Caco-2 (cell line): ENCODE measurements at places on chromosomes 6 and 20. TPM values are rescaled to one million over a fixed set of nuclear protein-coding genes. Genes with fewer than 3 reads are reported as not detected.

CFAP61 gene
- not detected in 2 replicates for total RNA-seq

PPIL4 gene
- total RNA-seq = 28.3 and 28.4 TPM in 2 replicates

EGFL8 gene
- 44.6 and 45.0 TPM in 2 replicates for total RNA-seq

CCM2L gene
- 0.16 and 0.32 TPM in 2 replicates for total RNA-seq

GRCh38 chr6:38067263-38067980 lies 247.9 kb downstream of the ZFAND3 start:
- DNase-seq = no peak

GRCh38 chr6:138107752-138108592 lies 753 bp upstream of the PERP start:
- peak; percentile 88 for DNase-seq

DNA sequence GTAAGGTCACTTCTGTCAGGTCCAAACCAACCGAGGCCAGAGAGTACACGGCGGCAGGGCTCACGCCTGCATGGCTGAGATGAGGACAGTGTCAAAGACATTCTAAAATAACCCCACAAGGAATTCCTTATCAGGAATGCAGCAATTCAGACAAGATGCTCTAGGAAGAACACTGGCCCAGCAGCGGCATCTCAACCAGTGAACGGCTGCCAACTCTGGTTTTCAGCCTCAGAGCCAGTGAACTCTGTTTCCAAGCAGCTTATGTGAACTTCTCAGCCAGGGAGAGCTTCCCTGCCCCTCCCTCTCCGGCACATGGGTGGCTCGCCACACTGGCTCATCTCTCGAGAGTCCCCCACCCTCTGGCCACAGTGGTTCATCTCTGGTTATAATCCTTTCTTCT lies 36.9 kb downstream of the KCNQ2 start:
- DNase-seq = no peak

GRCh38 chr6:44723439-44724197 lies 336.1 kb downstream of the CDC5L start:
- no peak for DNase-seq

DNA sequence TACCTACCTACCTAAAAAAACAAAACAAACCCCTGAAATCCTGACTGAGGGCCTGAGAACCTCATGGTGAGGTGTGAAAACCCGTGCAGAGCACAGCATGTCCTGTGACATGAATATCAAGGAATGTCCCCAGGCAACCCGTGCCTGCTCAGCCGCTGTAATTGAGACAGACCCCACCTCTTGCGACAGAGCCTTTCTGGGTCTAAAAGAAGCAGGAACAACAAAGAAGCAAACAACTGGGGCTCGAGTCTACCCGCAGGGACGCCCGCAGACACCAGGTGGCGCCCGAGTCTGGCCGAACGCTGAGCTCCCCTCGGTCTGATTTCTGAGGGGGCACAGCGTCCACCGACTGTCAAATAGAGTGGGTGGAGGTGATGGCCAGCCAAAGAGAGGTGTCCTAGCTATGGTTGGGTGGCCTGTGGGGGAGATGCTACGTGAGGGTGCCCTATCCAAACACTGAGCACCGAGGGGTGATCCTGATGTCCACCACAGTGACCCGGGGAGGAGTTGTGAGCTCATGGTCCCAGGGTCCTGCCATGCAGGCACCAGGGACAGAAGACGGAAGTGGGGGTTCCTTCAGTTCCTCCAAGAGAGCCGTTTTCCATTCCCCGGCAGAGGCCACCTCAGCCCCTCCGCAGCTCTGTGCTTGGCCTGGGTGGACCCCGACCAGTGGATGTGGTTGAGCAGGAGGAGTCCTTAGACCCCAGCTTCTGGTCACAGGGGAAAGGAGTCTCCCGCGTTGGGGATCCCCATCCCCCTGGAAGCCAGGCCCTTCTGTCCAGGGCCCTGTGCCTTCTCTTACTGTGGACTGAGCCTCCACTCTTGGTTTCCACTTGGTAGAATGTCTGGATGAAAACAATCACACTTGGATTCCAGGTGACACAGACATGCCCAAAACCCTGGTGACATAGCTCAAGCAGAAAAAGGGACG lies 268.2 kb downstream of the CDC5L start:
- peak; percentile 70 for DNase-seq

DNA sequence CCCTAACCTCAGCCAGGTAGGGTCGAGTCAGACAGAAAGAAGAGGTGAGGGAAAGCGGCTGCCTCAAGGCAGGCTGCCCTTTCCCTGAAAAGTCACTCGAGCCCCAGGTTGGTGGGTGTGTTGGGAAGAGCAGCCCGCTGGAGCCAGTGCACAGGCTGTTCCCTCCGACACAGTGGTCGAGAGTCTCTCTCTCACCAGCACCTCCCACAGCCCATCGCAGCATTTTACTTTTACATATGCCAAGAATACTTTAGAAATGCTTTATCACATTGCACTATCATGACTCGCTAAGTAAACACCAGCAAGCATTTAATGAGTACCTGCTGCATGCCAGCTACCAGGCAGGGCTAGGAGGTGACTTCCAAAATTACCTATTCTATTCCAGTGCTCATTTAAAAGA lies 1.7 kb downstream of the PRPH2 start:
- DNase-seq = no peak

- DNase-seq = no peak
Observed at GRCh38 chr20:38620441-38620840, 18.8 kb downstream of the ARHGAP40 start.

- peak; percentile 90 for DNase-seq
Observed at GRCh38 chr20:6122873-6123648, at the start of gene FERMT1. FERMT1 (minus strand) TSS chr20:6123030; CDS start chr20:6119554, 3,476 bp downstream.

- DNase-seq = no peak
Observed at GRCh38 chr6:25874822-25875562, 949 bp upstream of the SLC17A3 start.

DNA sequence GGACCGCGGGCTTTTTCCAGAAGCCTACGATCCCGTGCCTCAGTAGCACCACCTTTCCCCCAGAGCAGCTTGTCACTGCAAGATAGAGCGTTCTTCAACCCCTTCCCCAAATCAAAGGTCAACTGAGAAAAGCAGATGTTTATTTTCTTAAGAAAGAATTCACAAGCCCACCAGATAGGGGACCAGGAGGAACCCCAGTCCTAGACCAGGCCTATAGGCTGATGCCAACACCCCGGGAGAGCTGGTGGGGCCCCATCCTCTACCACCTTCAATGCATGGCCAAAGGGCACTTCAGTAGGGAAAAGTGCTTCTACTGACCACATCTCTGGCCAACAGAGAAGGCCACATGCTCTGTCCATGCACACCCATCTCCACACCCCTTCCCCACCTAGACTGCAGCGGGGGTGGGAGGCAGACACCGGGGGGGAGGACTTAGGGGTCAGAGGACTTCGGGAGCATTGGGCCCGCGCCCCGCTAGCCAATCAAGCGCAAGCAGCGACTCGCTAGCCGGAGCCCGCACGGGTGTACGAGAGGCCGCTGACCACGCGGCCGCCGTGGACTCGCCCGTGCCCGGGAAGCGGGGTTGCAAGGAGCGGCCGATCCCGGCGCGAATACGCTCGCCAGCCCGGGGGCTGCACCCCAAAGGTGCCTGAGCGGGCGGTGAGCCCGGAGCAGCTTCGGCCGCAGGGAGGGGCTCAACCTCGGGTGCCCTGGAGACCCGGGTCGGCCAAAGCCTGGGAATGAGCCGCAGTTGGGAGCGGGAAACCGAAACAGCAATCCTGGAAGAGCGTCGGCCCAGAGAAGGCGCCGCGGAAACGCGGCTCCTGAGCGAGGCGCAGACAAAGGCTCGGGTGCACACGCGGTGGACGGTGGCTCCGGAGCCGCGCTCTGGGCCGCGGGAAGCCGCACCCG lies 2.8 kb downstream of the PDE10A start:
- no peak for DNase-seq

DNA sequence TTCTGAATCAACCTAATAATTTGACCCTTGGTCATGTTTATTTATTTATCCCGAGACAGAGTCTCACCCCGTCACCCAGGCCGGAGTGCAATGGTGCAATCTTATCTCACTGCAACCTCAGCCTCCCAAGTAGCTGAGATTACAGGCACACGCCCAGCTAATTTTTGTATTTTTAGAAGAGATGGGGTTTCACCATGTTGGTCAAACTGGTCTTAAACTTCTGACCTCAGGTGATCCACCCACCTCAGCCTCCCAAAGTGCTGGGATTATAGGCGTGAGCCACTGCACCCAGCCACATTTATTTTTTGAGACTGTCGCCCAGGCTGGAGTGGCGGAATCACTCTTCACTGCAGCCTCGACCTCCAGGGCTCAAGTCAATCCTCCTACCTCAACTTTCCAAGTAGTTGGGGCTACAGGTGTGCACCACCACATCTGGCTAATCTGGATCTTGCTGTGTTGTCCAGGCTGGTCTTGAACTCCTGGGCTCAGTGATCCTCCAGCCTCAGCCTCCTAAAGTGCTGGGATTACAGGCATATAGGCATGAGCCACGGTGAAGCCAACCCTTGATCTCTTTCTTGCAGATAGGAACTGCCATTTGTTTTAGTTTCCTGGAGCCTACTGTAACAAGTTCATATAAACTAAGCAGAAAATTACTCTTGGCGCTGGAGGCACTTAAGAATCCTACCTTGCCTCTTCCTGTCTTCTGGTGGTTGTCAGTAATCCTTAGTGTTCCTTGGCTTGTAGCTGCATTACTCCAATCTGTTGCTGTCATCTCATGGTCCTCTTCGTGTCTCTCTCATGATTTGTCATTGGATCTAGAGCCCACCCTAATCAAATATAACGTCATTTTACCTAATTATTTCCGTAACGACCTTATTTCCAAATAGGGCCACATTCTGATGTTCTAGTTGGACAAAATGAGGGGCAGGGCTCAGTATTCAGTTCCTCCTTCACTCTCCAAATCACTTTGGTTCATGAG lies 2.3 kb downstream of the RPS18 start:
- no peak for DNase-seq

DNA sequence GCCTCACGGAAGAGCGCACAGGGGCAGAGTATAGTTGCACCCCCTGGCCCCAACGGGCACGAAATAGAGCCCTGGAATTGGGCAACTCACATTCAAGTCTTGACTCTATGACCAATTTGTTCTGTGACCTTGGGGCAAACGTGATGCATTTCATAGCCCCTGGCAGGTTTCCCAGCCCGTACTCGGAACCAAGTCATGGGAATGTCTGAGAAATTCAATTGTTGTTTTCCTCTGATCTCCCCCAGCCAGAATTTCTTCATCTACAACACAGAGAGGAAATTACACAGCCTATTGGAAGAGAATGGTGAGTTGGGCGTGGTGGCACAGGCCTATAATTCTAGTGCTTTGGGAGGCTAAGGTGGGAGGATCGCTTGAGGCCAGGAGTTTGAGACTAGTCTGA lies 322.3 kb upstream of the SULF2 start:
- DNase-seq = no peak

- no peak for DNase-seq
Observed at GRCh38 chr20:41903586-41903985, 285.4 kb upstream of the CHD6 start.
